ENCODE measurements at places on chromosomes 11 and 22. TPM values are rescaled to one million over a fixed set of nuclear protein-coding genes. Genes with fewer than 3 reads are reported as not detected.

SPON1 gene
- total RNA-seq, result 0.25 TPM

SHANK3 gene
- 1.2 TPM for total RNA-seq

- no peak for DNase-seq
Measured at GRCh38 chr22:40951795-40952605, 822 bp downstream of the RBX1 start.

GRCh38 chr11:64060861-64061444 lies 25.2 kb downstream of the FLRT1 start:
- DNase-seq, result no peak

DNA sequence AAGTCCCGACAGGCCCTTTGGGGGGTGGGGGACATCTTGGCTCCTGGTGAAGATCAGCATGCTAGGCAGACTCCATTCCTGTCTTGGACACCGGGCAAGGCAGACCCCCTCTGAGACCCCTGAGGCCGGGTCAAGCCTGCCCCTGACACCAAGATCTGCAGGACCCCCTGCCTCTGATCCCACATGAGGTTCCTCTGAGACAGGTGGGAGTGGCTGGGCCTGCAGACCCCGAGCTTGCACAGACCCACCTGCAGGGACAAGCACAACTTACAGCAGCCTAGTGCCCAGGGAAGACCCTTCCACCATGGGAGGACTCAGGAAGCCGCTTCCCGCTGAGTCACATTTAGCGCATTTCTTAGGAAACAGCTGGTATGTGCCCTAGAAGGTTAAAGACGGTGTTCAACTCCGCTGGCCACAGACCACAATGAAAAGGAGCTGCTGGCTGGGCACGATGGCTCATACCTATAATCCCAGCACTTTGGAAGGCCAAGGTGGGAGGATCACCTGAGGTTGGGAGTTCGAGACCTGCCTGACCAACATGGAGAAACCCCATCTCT lies 15.5 kb downstream of the ARVCF start:
- no peak for DNase-seq

GRCh38 chr11:316891-317301 lies 3.1 kb downstream of the IFITM1 start:
- DNase-seq, result no peak

All from NCI-H460 (cell line).